ENCODE measurements at places on chromosomes 2 and 18.

DNA sequence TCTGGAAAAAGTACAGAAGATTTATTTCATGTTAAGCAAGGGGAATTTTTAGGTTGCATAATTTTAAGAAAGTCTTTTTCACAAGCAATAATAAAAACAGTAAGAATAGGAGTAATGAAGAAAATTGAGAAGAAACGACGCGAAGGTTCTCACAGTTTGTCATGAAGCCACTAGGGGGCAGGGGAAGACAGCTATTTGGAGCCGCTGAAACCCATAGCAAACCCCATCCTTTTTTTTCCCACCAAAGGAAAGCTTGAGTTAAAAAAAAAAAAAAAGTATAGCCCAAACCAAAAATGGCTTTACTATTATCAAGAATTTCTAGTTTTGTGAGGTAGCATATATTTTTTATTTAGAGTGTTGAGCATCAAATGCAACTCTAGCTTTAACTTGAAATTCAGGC, 300.9 kb downstream of the PHLPP1 start:
- no peak for DNase-seq

GRCh38 chr2:27051902-27052645, 606 bp downstream of the AGBL5 start:
- DNase-seq: no peak

GRCh38 chr2:45610281-45611019, 617 bp downstream of the SRBD1 start:
- DNase-seq: peak; percentile 37

DNA sequence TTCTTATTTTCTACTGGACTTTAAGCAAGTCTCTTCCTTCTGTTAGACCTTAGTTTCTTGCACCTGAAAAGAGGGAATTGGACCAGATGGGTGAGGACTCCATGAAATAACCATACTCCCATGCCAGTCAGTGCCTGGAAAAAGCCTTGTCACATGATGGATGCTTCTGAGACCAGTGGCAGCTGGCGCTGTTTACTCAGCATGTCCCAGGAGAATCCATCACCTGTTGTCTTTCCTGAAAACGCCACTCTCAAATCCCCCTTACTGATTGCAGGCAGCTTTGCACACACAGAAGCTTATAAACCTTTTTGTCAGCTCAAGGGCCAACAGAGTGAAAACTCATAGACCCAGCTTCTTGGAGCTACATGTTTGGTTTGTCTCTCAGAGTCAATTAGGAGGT, 117.6 kb downstream of the POLE4 start:
- no peak for DNase-seq

GRCh38 chr2:170716851-170717598, 1.9 kb downstream of the SP5 start:
- no peak for DNase-seq

DNA sequence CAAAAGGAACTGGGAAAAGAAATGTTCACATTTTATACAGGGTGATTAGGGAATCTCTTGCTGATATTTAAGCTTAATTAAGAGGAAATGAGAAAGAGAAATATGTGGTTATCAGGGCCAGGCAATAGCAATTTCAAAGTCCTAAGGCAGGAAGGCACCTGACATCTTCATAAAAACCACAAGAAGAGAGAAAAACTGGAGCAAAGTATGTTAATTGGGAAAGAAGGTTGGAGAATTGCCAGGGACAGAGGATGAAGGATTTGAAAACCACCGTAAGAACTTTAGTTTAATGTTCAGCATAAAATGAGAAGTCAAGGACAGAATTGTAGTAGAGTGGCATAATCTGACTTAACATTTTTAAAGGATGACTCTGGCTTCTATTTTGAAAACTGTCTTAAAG, 691.8 kb upstream of the NRXN1 start:
- no peak for DNase-seq

DNA sequence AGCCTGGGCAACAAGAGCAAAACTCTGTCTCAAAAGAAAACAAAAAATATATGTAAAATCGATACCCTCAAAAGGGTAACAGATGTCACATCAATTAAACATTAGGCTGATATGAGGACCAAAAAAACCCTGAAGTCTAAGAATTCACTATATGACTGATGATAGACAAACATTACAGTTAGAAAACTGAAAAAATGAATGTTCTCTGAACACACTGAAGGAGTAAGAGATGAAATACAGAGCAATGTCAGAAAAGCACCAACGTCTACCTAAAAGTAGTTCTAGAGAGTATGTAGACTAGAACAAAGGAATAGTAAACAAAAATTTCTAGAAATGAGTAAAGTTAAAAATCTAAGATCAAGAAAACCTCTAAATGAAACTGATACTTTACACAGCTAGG, 81.9 kb downstream of the SLC66A3 start:
- no peak for DNase-seq

DNA sequence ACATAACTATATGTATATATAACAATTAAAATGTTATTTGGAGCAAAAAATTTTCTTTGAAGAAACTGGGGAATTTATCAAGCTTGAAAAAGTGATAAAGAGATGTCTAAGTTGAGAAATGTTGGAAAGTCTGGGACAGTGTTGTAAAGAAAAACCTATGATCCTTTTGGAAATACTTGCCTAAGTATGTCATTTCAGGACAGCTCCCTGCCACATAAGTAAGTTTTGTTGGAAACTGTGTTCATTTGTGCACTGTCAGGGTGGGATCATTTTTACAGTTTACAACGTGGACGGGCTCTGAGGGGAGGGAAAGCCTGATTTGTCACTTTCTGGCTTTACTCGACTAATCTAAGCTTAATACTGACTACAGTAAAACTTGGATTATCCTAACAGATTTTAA, 10.4 kb upstream of the COL3A1 start:
- DNase-seq: no peak

DNA sequence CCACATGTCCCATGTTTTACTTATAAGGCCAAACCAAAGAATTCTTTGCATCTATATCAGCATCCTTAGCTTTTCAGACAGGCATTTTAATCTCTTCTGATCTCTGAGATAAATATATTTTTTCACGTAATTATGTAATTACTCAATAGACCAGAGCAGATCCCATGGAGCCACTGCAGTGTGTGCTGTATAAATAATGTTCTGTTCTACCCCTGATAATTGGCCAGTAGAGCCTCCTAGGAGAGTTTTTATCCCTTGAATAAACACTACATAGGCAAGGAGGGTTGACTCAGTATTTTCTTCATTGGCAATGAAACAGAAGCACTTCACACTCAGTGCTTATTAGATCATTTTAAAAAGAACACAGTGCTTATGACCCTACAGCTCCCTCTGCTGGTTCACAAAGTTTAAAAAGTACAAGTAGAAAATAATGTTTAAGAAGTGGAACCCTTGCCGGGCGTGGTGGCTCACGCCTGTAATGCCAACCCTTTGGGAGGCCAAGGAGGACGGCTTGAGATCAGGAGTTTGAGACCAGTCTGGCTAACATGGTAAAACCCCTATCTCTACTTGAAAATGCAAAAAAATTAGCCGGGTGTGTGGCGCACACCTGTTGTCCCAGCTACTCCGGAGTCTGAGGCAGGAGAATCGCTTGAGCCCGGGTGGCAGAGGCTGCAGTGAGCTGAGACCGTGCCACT, 91.9 kb downstream of the PPP1R1C start:
- no peak for DNase-seq

GRCh38 chr2:46029332-46029811, 267.8 kb upstream of the EPAS1 start:
- DNase-seq: no peak

DNA sequence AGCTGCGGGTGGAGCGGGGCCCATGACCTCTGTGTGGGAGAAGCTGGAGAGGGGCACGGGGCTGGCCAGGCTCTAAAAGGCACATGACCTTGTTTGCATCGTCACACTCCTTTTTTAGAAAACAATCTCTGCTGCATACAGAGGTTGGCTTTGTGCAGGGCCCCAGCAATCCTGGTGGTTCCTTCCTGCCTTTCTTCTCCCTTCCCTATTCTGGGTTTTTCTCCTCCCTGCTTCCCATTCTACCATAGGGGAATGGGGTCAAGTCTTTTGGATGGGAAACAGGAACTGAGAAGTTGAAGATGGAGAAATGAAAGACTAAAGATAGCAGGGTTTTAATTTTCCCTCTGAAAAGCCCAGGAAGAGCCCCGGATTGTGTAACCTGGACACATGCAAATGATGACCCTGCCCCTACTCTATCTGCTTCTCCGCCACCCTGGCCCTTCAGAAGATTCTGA, 53.9 kb downstream of the ASAP2 start:
- DNase-seq: no peak

DNA sequence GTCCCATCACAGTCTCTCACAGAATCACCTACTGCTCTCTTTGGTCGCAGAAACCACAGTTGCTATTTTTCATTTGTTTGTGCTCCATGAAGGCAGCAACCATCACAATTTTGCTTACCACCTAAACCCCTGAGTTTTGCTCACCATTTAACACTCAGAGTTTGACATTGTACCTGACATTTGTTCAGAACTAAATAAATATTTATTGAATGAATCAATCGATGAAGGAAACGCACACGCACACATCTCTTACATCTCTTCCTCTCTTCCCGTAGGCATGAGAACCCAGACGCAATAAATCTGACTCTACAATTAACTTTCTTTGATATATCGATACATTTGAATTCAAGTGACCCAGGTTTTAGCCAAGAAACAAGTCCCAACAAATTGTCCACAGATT, 105.5 kb upstream of the RNF152 start:
- no peak for DNase-seq

DNA sequence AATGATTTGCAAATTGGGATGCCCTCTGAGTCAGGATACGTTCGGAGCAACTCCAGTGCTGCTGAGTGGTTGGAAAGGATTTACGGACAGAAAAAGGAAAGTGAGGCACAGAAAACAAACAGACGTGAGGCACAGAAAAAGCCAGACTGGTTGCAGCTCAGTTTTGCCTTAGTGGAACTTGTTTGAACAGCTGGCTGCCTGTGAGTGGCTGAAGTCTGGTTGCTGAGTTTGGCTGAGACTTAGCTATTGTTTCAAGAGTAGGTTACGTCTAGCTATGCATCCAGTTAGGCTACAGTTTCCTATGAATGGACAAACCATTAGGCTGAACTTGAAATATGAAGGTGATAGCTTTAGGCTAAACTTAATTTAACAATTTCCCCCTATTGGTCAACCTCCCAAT, 256.6 kb downstream of the VAPA start:
- DNase-seq: no peak

DNA sequence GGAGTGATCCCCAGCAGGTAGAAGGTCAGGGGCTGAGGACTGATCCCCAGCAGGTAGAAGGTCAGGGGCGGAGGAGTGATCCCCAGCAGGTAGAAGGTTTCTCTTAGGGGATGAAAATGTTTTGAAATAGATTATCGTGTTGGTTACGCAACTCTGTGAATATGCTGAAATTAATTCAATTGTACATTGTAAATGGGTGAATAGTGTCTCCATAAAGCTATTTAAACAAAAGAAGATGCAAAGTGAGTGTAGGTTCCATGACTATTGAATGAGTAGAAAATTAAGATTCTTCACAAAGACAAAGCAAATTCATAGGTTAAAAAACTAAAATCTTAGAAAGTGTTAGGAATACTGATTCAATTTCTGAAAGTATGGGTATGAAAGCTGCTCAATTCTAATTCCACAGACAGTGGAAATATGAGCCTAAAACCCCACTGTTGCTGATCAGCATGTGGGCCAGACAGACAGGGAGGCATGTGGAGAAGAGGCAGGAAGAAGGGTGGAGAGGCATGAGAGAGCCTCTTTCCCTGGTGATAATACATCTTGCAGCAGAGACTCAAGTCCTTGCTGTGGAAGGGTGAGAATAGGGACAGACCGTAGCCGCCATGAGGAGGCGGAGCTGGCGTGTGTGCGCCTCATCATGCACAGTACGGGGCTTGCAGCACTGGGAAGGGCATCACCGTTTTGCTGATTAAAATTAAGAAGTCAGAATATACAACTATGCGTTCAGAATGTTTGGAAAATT, 85.9 kb upstream of the NFATC1 start:
- DNase-seq: no peak

- DNase-seq: no peak
These were observed 328.4 kb upstream of the DDX18 start for GRCh38 chr2:117486081-117486480.

GRCh38 chr2:223247136-223247535, 195.1 kb downstream of the KCNE4 start:
- no peak for DNase-seq

GRCh38 chr2:16161768-16162490, 221.6 kb downstream of the MYCN start:
- no peak for DNase-seq

GRCh38 chr2:43139996-43140621, 86.3 kb downstream of the ZFP36L2 start:
- DNase-seq: no peak

DNA sequence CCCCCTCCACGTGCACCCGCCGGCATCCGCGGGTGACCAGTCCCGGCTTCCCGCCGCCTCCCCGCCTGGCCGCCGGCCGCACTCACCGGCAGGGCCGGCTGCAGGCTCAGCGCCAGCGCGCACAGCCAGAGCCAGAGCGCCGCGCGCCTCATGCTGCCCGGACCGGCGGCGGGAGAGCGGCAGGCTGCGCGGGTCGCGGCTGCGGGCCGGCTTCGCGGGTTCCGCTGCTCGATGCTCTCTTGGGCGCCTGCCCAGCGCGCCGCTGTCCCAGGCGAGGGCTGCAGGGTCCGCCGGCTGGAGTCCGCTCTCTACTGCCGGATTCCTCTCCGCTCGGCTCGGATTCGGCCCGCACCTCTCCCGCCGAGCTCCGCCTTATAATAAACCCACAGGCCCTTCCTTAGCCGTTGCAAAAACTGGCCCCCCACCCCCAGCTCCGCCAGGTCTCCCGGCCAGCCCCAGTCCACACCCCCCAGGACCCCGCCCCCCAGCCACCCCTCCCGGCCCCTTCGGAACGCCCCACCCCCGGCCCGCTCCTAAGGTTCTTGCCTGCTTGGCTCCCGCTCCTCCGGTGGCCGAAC, at the start of gene SDC1:
TSS of gene SDC1 (minus strand) at position 415 of the 578 bp plus-strand sequence. CDS start at position 152, 263 bp downstream.
- DNase-seq: no peak

DNA sequence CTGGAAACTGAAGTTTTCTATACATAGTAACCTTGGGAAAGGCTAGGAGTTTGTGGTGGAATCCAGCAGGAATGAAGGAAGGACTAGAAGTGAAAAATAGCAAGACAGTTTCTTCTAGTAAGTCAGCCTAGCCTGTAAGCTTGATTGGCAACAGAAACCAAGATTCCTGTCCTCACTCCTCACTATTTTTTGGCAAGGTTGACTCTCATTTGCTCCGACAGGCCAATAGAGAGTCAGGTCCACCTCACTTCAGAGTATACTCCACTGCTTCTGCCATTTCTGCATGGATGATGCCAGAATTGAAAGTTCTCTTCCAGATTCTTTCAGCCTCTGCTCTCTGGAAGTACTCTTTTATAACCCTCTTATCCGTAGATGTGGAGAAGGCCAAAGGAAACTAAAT, 352.4 kb downstream of the ZNF516 start:
- no peak for DNase-seq

DNA sequence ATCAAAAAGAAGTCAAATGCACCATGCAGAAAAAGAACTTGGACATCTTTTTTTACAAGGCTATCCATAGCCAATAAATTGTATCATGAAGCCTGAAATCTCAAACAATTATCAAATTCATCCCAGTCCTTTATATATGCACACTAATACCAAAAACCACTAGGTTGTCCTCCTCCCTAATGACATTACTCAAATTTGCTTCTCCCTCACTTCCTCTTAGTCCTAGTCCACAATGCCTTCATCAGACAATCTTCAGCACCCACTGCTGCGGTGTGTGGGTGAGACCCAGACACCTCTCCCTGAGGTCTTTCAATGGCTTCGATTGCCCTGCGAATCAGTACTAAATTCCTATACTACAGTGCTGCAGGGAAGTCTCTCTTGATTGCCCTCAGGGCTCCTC, 58.1 kb downstream of the CLASP1 start:
- no peak for DNase-seq

GRCh38 chr18:57437766-57438671, 2.8 kb downstream of the ONECUT2 start:
- no peak for DNase-seq
